ENCODE measurements at places on chromosomes 1 and 21. TPM values are rescaled to one million over a fixed set of nuclear protein-coding genes. Genes with fewer than 3 reads are reported as not detected.

GRCh38 chr21:43210454-43211071 lies 41.8 kb downstream of the CRYAA start:
- no peak for DNase-seq
- H3K27ac ChIP-seq = no peak overlapping the region
- H3K36me3 ChIP-seq = no peaks in the 10 kb centered on the region
- peaks cover 12% of the 10 kb centered on the region for H3K4me1 ChIP-seq

- H3K4me3 ChIP-seq = peak overlapping the region; percentile 71
- H3K36me3 ChIP-seq = no peaks in the 10 kb centered on the region
- H3K27ac ChIP-seq = peak overlapping the region; percentile 96
- H3K27me3 ChIP-seq = no peaks in the 10 kb centered on the region
- peaks cover 71% of the 10 kb centered on the region for H3K4me1 ChIP-seq
- no peak for DNase-seq
These were observed 544 bp upstream of the CCT8 start for GRCh38 chr21:29074007-29074376.

- H3K27me3 ChIP-seq = no peaks in the 10 kb centered on the region
- H3K4me3 ChIP-seq = no peak overlapping the region
- H3K36me3 ChIP-seq = peaks cover 4% of the 10 kb centered on the region
- H3K27ac ChIP-seq = peak overlapping the region; percentile 69
These were observed 49.2 kb downstream of the COQ8A start for GRCh38 chr1:226989085-226989920.

GRCh38 chr1:158076441-158076840 lies 83.0 kb downstream of the KIRREL1 start:
- no peak for DNase-seq
- H3K4me3 ChIP-seq = no peak overlapping the region
- H3K4me1 ChIP-seq = no peaks in the 10 kb centered on the region
- H3K36me3 ChIP-seq = no peaks in the 10 kb centered on the region
- H3K27me3 ChIP-seq = no peaks in the 10 kb centered on the region
- no peak overlapping the region for H3K27ac ChIP-seq

DNA sequence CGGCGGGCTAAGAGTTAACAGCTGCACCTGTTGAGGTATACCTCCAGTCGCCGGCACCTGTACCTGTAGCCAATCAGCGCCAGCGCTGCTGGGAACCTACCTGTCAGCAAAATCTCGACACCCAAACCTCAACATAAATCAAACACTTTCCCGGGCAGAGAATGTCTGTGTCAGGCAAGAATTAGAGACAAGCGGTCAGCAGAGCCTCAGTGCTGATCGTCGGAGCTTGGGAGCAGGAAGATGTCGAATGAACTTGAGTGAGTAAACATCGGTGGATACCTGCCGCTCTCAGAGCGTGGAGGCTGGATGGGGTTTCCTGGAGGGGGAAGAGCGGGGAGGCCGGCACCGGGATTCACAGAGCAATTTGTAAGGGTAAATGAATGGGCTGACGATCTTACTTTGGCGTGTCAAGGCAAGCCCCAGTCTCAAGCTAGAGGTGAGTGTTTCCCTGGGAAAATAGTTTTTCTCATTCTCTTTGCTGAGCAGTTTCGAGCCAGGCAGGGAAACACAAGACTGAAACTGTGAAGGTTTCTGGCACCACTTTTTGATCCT lies at the start of gene GRHL3:
Gene GRHL3, plus strand, starts transcription at position 46 of the 552 bp plus-strand sequence. Its CDS starts 195 bp downstream, at position 241.
- H3K4me1 ChIP-seq = peaks cover 98% of the 10 kb centered on the region
- peak within 1 kb of the TSS; percentile 95 for H3K27ac ChIP-seq
- no peak for DNase-seq
- no peaks in the 10 kb centered on the region for H3K27me3 ChIP-seq

GRCh38 chr21:16534408-16535101 lies 804.8 kb downstream of the USP25 start:
- peak overlapping the region; percentile 49 for H3K4me3 ChIP-seq
- H3K27ac ChIP-seq = peak overlapping the region; percentile 85
- H3K4me1 ChIP-seq = peaks cover 9% of the 10 kb centered on the region
- H3K36me3 ChIP-seq = no peaks in the 10 kb centered on the region
- H3K27me3 ChIP-seq = no peaks in the 10 kb centered on the region

AMY2B gene
- 5.7 TPM for total RNA-seq

Measured in esophagus squamous epithelium (tissue), 5 donors.